ENCODE measurements at places on chromosomes 12 and 14. TPM values are rescaled to one million over a fixed set of nuclear protein-coding genes. Genes with fewer than 3 reads are reported as not detected.

Gene DHRS2
- 1.4 TPM for total RNA-seq

Gene OAS2
- 4.2 TPM for total RNA-seq

Gene CRY1
- total RNA-seq: 23.9 TPM

Gene PWP1
- 33.5 TPM for total RNA-seq

Gene PTPN21
- total RNA-seq: 21.4 TPM

Gene ZC3H10
- total RNA-seq: 12.1 TPM

Gene GPRC5A
- total RNA-seq: 152 TPM

- DNase-seq: no peak
These were observed 340.2 kb downstream of the CACNA1C start for GRCh38 chr12:2393016-2393415.

DNA sequence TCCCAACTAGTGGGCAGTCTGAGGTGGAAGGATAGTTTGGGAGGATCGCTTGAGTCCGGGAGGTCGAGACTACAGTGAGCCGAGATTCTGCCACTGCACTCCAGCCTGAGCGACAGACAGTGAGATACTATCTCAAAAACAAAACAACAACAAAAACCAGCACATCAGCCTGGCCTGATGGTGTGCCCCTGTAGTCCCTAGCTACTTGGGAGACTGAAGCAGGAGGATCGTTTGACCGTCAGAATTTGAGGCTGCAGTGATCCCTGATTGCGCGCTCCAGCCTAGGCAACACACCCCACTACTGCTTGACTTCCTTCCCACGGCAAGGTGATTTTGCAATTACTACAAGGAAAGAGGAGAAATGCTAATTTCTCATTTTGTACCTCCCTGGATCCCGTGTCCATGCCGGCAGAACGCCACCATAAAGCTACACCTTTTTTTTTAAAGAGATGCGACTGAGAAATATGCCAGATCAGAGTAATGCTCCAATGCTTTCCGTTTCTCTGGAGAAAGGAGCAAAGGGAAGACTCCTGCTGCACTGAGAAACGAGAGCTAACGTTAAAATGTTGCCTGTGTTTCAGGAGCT, 672 bp upstream of the SCFD1 start:
- DNase-seq: no peak

DNA sequence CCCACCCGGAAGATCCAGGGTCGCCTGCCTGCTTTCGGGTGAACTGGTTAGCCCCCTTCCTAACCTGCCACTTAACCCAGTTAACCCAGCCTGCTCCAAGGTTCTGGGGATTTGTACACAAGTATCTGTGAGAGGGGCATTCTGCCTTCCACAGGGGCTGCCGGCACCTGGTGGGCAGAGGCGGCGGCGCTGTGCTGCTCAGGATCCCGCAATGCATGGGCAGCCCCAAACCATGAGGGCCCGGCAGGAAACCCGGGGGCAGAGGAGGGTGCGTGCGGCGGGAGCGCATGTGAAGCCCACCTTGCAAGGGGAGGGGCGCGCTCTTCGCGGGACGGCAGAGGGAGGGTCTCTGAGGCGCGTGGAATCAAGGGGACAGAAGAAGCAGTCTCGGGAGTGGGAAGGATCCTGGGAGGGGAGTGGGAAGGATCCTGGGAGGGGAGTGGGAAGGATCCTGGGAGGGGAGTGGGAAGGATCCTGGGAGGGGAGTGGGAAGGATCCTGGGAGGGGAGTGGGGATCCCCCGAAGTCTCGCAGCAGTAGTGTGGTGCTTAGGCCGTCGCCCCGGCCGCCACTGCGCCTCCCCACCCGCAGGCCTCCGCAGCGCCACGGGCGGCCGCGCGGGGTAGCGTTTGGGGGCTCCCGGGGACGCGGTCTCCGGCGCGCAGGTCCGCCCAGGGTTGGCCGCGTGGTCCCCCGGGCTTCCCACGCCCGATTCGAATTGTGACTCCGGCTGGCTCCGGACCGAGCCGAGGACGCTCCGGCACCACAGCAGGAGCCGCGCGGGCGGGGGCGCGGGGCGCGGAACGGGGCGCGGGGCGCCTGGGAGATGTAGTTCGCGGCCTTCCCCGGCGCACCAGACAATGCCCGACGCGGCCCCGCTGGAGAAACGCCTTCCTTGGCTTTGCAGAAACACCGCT, 4.9 kb upstream of the MTA1 start:
- peak; percentile 85 for DNase-seq

- no peak for DNase-seq
These were observed at the start of gene AMN for GRCh38 chr14:102922490-102923200. Gene AMN (plus strand): TSS chr14:102922663. CDS start chr14:102922689, 26 bp downstream.

DNA sequence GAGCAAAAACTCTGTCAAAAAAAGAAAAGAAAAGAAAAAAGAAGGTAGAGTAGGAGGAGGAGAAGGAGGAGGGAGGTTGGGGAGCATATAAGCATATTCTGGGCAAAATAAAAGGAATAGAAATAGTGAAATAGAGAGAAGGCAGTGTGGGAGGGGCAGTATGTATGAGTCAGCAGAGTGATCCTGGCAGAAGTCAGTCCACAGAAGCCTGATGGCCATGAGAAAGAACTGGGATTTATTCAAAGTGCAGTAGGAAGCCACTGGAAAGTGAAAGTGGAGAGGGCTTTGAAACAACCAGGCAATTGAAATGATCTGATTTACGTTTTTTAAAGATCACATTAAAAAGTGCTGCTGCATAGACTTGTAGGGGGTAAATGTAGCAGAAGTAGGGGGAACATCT, 368.6 kb upstream of the USP15 start:
- no peak for DNase-seq

DNA sequence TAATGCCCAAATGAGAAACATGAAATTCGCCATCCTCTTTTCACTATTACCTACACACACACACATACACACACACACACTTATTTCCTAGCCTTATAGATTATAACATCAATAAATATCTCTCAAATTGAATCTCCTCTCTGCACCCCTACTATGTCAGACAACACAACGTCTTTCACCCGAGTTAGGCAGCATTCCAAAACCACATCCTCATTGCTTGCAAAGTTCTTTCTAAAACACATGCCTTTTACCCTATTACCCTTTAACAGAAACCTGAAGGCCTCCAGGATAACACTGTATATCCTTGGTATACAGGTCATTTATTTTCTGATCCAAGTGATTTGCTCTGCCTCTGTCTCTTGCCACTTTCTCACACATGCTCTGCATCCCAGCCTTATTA, 56.3 kb downstream of the KCNH5 start:
- DNase-seq: no peak

- no peak for DNase-seq
These were observed 1.9 kb downstream of the LRP1-AS start for GRCh38 chr12:57145460-57146059.

- DNase-seq: no peak
These were observed 38.3 kb upstream of the TMTC2 start for GRCh38 chr12:82648259-82648909.

DNA sequence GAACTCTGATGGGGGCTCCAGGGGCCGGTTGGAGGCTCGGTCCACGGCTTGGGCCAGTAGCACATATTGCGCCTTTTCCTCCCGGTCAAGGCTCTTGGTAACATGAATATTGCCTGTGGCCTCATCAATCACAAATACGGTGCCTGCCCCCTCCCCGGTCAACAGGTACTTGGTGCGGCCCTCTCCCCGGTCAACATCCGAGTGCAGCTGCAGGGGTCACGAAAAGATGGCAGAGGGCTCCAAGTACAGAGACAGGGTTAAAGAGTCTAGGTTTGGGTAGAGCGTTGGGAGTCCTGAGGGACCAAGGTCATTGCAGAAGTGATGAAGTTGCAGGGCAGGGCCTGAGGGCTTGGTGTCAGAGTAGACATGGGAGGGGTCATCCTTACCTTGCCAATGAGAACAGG, 2.2 kb downstream of the CDH24 start:
- no peak for DNase-seq

- no peak for DNase-seq
These were observed 127.4 kb upstream of the BTG1 start for GRCh38 chr12:92273076-92273475.

- no peak for DNase-seq
These were observed 4.1 kb downstream of the TSHR start for GRCh38 chr14:80959496-80959895.

DNA sequence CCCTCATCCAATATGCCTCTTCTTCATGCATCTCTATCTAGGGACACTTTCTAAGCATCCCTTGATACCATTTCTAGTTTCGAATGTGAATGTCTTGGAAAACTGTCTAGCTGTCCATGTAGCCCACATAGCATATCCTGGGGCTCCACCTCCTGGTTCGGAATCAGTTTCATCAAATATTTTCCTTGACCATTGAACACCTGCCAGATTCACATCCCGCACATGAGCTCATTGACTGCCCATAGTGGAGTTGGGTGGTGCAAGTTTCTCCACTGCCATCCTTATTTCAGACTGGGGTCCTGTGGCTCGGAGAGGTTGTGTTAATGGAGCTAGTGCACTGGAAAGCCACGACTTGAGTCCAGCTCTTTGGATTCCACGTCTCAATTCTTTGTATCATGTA, 58.6 kb upstream of the TMEM263 start:
- DNase-seq: no peak

- no peak for DNase-seq
These were observed 4.5 kb downstream of the DDHD1 start for GRCh38 chr14:53148671-53149070.

GRCh38 chr12:108766294-108766693, 35.0 kb upstream of the CORO1C start:
- DNase-seq: no peak

- no peak for DNase-seq
These were observed 15.3 kb upstream of the LYZ start for GRCh38 chr12:69332815-69333358.

DNA sequence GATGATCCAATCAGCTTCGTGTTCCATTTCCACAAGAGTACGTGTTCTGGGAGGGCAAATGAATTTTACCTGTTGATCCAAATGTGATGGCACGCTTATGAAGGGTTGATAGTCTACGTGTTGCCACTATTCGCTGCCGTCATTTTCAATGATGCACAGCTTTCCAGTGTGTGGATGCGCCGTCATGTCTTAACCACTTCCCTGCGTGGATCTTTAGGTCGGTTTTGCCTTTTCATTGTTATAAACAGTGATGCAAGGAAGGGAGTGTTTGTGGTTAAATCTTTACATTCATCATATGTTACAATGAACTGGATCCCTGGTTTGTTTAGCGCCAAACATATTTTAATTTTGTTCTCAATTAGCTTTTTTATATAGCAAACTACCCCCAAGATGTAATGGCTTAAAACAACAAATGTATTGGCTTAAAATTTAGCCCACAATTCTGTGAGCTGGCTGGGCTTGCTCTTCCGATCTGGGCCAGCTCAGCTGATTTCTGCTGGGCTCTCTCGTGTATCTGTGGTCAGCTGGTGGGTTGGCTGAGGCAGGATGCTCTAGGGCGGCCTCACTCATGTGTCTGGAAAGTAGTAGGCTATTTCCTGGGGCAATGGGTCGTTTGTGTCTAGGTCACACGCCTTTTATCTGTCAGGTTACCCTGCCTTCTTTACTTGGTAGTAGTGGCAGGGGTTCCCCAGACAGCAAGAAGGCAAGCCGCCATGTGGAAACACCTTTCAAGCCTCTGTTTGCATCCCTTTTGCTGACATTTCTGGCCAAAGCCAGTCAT, 176.7 kb downstream of the CRADD start:
- DNase-seq: no peak

DNA sequence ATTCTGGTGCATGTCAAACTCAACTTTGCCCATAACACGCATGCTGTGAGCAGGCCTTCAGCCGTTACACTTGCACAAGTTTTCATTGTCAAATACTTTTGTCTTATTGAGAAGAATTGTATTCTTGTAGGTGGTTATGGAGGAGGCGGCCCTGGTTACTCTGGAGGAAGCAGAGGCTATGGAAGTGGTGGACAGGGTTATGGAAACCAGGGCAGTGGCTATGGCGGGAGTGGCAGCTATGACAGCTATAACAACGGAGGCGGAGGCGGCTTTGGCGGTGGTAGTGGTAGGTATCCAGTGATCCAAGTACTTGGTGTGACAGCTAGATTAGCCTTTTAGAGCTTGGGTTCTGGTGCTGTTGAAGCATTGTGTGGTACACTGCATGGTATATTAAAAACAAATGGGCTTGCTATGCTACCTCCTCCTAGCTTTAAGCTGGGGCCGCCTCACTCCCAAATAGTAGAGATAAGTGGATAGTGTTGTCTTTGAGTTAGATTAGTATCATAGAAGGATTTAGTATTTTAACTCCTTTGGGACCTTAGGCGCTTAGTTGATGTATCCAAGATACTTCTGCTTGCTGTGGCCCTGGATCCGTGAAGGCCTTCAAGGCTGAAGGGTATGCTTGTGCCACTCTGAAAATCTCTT, 2.5 kb downstream of the HNRNPA1 start:
- DNase-seq: no peak

- DNase-seq: no peak
These were observed 26.7 kb downstream of the VEZT start for GRCh38 chr12:95244350-95244749.

DNA sequence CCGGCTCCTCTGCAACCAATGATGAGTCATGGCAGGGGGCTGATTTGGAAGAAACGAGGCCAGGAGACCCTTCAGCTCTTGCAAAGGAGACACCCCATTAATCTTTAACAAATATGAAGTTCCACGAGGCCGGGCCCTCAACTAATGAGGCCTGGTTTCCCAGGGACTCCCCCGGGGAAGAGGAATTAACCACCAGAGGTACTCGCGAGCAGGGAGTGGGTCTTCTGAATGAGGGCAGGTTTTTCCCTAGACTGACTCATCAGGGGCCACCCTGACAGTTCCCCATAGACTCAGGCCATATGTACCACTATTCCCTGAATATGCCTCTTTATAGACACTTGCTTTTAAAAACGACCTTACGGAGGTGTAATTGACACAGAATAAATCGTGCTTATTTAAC, 150.7 kb upstream of the LHX5 start:
- DNase-seq: no peak

- no peak for DNase-seq
These were observed 663.8 kb upstream of the FOXG1 start for GRCh38 chr14:28102814-28103213.

DNA sequence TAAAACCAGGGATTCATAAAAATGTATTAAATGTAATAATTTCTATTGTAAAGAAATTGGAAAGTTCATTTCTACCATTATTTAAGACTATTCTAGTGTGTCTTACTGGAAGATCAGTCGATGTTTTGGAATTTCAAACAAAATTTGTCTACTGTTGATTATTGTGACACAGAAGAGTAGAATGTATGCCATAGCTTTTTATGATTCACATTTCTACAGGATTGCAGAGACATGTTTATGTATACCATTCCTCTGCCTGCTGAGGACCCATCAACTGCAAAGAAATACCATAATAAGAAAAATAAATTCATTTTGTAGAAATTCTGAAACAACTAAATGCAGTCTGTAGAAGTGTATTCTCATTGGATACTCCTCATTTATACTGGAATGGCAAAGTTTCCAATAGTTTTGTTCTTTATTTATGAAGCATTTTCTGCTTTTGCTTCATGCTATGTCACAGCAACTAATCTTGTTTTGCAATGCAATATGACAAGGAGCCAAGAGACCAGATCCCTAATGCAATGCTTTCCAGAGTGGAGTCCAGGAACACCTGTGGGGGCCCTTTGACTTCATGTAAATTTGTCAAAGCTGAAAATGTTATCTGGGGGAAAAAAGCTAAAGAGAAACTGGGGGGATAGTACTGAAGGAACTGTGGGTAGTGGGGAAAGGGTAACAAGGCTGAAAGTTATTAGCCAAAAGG, 172.9 kb upstream of the LRIG3 start:
- no peak for DNase-seq

- no peak for DNase-seq
These were observed 24.1 kb upstream of the TRIM9 start for GRCh38 chr14:51118993-51119392.
